Colonic mucosa (tissue), 4 donors: ENCODE measurements at places on chromosomes 3 and 15. TPM values are rescaled to one million over a fixed set of nuclear protein-coding genes. Genes with fewer than 3 reads are reported as not detected.

DNA sequence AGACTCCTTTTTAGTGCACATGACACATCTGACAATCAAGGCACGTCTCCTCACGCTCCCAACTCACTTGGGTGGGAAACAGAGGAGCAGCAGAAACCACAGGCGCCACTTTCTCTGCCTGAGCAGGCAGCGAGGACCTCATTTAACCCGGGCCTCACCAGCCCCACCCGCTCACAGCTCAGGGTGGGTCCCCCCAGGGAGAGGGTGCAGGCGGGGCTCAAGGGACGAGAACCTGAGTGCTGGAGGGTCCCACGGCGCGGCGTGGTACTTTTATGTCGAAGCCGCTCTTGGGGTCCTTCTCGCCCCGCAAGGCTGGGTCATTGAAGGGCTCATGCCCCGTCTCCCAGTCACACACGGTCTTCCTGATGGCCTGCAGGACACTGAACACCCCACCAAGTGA, 62.6 kb downstream of the CYFIP1 start:
- DNase-seq: no peak

PLA2G4B gene
- 2.2 TPM for total RNA-seq

GRCh38 chr3:121648219-121648958, 12.3 kb downstream of the HCLS1 start:
- no peak for DNase-seq

TEX55 gene
- total RNA-seq: not detected
